ENCODE measurements at places on chromosomes 3 and 15.

- H3K4me3 ChIP-seq, result no peak overlapping the region
- H3K36me3 ChIP-seq, result no peaks in the 10 kb centered on the region
- H3K4me1 ChIP-seq, result peaks cover 3% of the 10 kb centered on the region
- H3K27me3 ChIP-seq, result no peaks in the 10 kb centered on the region
Observed at GRCh38 chr15:58752716-58753115, 3.2 kb upstream of the ADAM10 start.

DNA sequence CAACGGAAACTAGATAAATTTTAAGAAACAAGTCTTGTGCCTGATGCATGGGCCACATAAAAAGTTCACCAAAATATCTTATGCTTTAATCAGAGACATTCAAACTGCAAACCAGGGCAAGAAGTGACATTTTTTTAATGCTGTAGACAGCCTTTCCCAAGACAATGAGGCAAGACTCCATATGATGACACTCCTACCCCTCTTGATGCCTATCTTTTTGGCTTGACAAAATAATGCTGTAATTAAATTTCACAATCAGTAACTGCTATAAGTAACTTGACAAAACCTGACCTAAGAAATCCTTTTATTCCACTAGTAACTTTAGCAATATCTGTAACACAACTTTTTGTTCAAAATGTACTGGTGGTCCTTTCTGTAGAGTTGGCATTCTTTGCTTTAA lies 48.7 kb downstream of the ECT2 start:
- no peak overlapping the region for H3K27ac ChIP-seq
- H3K36me3 ChIP-seq, result no peaks in the 10 kb centered on the region
- no peak overlapping the region for H3K4me3 ChIP-seq
- H3K27me3 ChIP-seq, result no peaks in the 10 kb centered on the region
- H3K4me1 ChIP-seq, result no peaks in the 10 kb centered on the region
- no peak for DNase-seq

DNA sequence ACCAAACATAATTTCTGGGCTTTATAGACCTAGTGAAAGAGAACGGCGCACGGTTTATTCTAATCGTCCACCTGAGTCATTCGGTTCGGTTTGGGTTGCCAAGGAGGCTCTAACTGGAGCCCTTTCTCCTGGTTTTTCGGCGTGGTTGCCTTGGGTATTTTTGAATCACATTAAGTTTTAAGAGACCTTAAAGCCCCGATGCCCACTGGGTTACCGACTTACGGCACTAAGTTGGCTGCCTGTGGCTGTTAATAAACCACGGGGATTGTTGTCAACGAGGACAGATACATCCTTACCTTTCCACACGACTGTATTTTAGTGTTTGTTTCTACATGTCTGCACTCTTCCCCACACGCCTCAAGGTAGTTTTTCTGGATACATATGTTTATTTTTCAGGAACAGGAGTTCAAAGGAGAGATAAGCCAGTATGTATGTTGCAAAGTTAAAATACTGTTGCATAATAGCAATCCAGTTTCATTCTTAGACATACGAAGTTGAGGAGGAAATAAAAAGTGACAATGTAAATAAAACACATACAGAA lies 1.2 kb upstream of the ANP32A start:
- no peak for DNase-seq
- H3K27ac ChIP-seq, result peak overlapping the region; percentile 98
- peak overlapping the region; percentile 66 for H3K4me3 ChIP-seq
- H3K36me3 ChIP-seq, result no peaks in the 10 kb centered on the region

- H3K27ac ChIP-seq, result peak overlapping the region; percentile 22
- no peaks in the 10 kb centered on the region for H3K36me3 ChIP-seq
- no peak overlapping the region for H3K4me3 ChIP-seq
- peaks cover 13% of the 10 kb centered on the region for H3K4me1 ChIP-seq
Observed at GRCh38 chr15:89774492-89774891, 1.6 kb upstream of the MESP2 start.

GRCh38 chr3:45994419-45995235 lies 997 bp downstream of the FYCO1 start:
- no peaks in the 10 kb centered on the region for H3K27me3 ChIP-seq
- H3K4me3 ChIP-seq, result peak overlapping the region; percentile 69
- H3K36me3 ChIP-seq, result no peaks in the 10 kb centered on the region

- H3K27ac ChIP-seq, result no peak overlapping the region
- no peak overlapping the region for H3K4me3 ChIP-seq
- DNase-seq, result no peak
Observed at GRCh38 chr3:153835540-153835939, 285.6 kb upstream of the ARHGEF26 start.

DNA sequence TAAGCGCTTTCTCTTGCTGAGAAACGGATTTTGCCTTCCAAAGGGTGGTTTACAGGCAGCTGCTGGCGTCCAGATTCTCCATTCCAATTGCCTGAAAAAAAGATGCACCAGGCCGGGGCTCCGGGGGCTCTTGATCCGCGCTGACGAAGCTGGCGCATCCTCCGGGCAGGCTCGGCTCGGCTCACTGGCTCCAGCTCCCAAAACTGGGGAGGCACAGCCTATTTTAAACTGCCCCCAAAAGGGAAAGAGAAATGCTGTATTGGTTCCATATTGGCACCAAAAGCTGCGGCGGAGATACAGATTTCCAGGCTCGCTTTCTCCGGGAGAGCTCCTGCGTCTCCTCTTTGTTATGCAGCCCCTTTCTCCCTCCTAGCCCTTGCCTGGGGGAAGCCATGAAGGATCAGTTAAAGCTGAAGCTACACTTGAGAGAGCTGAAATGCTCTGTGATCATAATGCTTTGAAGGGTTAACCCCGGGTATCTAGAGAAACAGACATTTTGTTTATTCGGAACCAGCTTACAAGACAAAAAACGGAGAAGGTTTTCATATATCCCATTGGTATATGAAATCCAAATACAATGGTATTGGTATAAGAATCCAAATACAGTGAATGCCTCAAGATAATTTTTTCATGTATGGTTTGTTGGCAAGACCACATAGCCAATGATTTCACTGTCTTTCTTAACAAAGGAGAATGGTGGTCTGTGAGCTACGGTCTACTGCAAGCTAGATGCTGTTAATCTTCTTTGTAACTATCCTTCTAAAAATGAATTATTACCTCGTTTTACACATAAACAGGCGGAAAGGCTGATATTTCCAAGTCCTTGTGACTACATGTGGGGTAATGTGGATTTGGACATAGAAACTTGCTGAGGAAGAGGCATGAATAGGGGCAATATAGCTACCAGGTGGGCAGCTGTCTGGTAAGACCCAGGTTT lies 693 bp downstream of the CD200 start:
- no peaks in the 10 kb centered on the region for H3K36me3 ChIP-seq
- H3K27ac ChIP-seq, result peak overlapping the region; percentile 86
- DNase-seq, result no peak

DNA sequence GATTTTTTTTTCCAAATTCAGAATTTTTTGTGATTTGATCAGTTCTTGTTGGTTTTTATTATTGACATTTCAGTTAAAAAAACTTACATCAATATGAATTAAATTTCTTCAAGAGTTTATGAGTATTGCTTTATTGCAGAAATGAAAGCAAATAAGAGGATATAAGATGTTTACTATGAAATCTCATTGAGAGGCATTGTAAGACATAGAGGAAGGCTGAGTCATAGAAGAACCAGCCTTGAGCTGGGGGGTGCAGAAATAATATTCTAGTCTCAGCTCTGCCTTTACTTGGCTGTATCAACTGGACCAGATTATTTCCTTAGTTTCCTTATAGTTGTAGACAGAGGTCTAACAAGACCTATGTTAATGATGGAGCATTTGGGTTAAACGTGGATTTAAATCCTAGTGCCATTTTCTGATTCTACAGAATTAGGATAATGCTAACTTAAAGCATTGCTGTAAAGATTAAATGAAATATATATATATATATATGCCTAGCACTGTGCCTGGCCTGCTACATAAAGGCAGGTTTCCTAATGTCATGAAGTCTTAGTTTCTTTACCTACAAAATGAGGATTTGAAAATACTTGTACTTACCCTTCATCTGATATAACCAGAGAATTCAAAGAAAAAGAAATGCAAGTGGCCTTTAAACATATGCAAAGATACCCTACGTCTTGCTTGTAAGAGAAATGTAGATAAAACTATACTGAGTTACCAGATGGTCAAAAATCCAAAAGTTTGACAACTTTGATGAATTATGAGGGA lies 7.3 kb downstream of the FAM98B start:
- no peaks in the 10 kb centered on the region for H3K36me3 ChIP-seq
- no peak overlapping the region for H3K27ac ChIP-seq
- H3K4me1 ChIP-seq, result peaks cover 9% of the 10 kb centered on the region
- no peaks in the 10 kb centered on the region for H3K27me3 ChIP-seq
- DNase-seq, result no peak

DNA sequence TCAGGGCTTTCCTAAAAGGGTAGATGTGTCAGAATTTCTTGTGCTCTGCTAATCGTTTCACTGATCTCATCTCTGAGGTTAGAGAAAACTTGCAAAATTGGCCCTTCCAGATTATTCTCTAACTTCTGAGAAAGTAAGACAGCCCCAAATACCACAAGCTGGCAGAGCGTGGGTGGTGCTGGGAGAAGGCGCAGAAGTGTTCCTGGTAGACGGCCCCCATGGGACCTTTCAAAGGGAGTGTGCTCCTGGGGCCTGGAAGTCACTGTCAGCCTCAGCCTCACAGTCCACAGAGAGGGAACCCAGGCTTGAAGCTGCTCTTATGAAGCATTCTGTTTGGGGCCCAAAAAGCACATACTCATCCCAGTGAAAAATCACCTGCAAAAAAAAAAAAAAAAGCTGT lies 86.5 kb upstream of the PFN2 start:
- H3K27me3 ChIP-seq, result no peaks in the 10 kb centered on the region
- no peak overlapping the region for H3K27ac ChIP-seq

GRCh38 chr3:44993471-44994205 lies 17.6 kb downstream of the EXOSC7 start:
- no peak overlapping the region for H3K4me3 ChIP-seq
- H3K27ac ChIP-seq, result peak overlapping the region; percentile 68
- H3K36me3 ChIP-seq, result peaks cover 28% of the 10 kb centered on the region

DNA sequence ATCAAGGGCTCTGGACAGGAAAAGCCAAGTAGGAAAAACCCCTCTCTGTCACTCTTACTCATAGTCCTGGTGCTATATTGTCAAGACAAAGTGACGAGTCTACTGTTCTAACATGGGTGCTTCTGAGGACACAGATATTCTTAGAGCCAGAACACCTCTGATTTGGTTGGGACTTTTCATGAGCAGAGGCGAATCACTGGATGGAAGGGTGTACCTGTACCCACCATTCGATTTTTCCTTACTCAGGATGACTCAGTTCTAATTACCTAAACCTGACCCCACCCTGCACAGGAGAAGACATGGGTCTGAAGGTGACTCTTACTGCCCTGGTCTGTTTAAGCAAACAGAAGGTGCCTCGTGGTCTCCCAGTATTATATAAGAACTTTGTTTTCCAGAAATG lies 58.5 kb downstream of the ABCC5 start:
- no peak overlapping the region for H3K27ac ChIP-seq
- H3K27me3 ChIP-seq, result no peaks in the 10 kb centered on the region
- DNase-seq, result no peak

- no peak overlapping the region for H3K27ac ChIP-seq
- DNase-seq, result no peak
- H3K4me1 ChIP-seq, result no peaks in the 10 kb centered on the region
- no peak overlapping the region for H3K4me3 ChIP-seq
- no peaks in the 10 kb centered on the region for H3K36me3 ChIP-seq
Observed at GRCh38 chr3:139318431-139318816, 25.4 kb upstream of the MRPS22 start.

GRCh38 chr3:188152660-188153436 lies 1.1 kb upstream of the LPP start:
- H3K4me3 ChIP-seq, result peak overlapping the region; percentile 72
- no peaks in the 10 kb centered on the region for H3K27me3 ChIP-seq
- no peak for DNase-seq
- peaks cover 38% of the 10 kb centered on the region for H3K4me1 ChIP-seq
- H3K36me3 ChIP-seq, result no peaks in the 10 kb centered on the region

DNA sequence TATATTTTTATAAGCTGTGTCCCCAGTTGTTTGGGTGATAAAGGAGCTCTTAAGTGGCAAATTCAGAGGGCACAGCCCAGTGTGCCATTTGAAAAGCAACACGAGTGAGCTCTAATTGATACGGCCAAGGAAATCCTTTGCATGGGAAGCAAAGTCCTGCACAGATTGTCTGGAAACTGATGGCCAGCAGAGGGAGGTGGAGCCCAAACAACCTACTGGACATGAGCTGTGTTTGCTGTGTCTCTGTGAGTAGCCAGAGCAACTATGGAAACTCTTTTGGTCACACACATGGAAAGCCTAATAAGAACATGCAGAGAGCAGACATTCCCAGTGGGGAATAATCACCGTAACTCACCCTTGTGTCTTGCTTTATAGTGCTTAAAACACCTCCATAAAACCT lies 24.4 kb downstream of the ONECUT1 start:
- no peak overlapping the region for H3K4me3 ChIP-seq
- H3K27ac ChIP-seq, result no peak overlapping the region
- no peaks in the 10 kb centered on the region for H3K4me1 ChIP-seq
- no peak for DNase-seq
- no peaks in the 10 kb centered on the region for H3K36me3 ChIP-seq
- H3K27me3 ChIP-seq, result no peaks in the 10 kb centered on the region

DNA sequence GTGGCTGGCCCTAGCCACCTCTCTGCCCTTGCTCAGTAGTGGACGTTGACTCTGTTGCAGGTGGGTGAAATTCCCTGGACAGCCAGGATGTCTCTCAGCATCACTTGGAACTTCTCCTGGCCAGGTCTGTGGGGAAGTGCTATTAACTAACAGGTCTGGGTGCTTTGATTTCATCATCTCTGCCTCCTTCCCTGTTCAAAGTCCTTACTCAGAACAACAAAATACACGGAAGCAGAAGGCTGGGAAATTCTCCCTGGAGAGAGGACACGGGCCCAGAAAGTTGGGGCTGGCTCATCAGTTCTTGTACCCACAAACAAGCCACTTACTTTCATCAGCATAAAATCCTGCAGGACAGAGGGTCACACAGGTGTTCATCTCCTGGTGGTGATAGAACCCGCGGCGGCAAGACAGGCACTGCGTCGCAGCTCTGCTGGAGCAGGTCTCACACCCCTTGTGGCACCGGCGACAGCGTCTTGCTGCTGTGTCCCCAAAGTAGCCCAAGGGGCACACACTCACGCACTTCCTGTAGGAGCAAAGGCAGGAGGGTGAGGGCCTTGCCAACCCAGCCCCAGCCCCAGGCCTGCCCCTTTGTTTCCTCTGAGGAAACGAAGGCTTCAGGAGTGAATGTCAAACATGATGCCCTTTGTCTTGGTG lies 29.6 kb upstream of the SNRPA1 start:
- H3K4me3 ChIP-seq, result no peak overlapping the region
- H3K27me3 ChIP-seq, result no peaks in the 10 kb centered on the region
- no peaks in the 10 kb centered on the region for H3K4me1 ChIP-seq
- no peak for DNase-seq
- no peak overlapping the region for H3K27ac ChIP-seq

- peak overlapping the region; percentile 58 for H3K4me3 ChIP-seq
- no peak for DNase-seq
- peak overlapping the region; percentile 96 for H3K27ac ChIP-seq
- H3K27me3 ChIP-seq, result no peaks in the 10 kb centered on the region
Observed at GRCh38 chr15:98548139-98548971, 100.0 kb upstream of the IGF1R start.

- DNase-seq, result no peak
- H3K27ac ChIP-seq, result no peak overlapping the region
- H3K4me1 ChIP-seq, result peaks cover 9% of the 10 kb centered on the region
- H3K4me3 ChIP-seq, result no peak overlapping the region
Observed at GRCh38 chr15:22810853-22811338, 24.5 kb downstream of the NIPA1 start.

All from vagina (tissue), 2 donors.